Right cardiac atrium (tissue), 5 donors: ENCODE measurements at places on chromosomes 4 and X. TPM values are rescaled to one million over a fixed set of nuclear protein-coding genes. Genes with fewer than 3 reads are reported as not detected.

GRCh38 chr4:13966231-13967195 is 339.0 kb upstream of the BOD1L1 start:
- no peak for DNase-seq

GAGE12H gene
- not detected for total RNA-seq

NPY5R gene
- total RNA-seq, result 0.59 TPM

- DNase-seq, result peak; percentile 46
These were observed 111.2 kb downstream of the TBL1X start for GRCh38 chrX:9576059-9576458.

DNA sequence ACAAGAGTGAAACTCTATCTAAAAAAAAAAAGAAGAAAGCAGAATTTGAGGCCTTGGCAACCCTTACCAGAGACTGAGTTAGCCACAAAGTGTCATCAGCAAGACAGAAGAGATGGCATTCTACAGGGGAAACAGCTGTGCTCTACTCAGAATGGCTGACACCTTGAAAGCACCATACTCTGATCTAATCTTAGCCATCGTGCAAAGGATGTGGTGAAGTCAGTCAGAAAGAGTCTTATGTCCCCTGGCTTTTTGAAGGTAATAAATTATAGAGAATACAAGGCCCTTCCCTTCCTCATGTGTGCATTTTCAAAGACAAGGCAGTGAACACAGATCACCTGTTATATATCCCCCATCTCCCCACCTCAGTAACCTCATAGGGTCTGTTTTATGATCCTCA is 13.2 kb downstream of the CLNK start:
- no peak for DNase-seq
